ENCODE measurements at places on chromosomes 6 and 20. TPM values are rescaled to one million over a fixed set of nuclear protein-coding genes. Genes with fewer than 3 reads are reported as not detected.

Gene NRN1
- total RNA-seq = 0.95 TPM

Gene PRDM13
- total RNA-seq = 1.0 TPM

Gene RNF39
- not detected for total RNA-seq

Gene CRIP3
- 0.11 TPM for total RNA-seq

Gene LY86
- total RNA-seq = not detected

Gene ENPP5
- not detected for total RNA-seq

Gene CD24
- total RNA-seq = 374 TPM

Gene SLPI
- total RNA-seq = 11.9 TPM

Gene CST3
- 376 TPM for total RNA-seq

Gene PGC
- total RNA-seq = 0.14 TPM

Gene KCNQ5
- total RNA-seq = 1.4 TPM

Gene SLC35F1
- total RNA-seq = 0.02 TPM

Gene SEL1L2
- total RNA-seq = not detected

Gene PDYN
- total RNA-seq = not detected

Gene GLP1R
- total RNA-seq = not detected

Gene DNMT3B
- 4.0 TPM for total RNA-seq

Gene DOK5
- not detected for total RNA-seq

Gene NOX3
- not detected for total RNA-seq

Gene DAAM2
- total RNA-seq = 0.13 TPM

Gene RIMS1
- not detected for total RNA-seq

Gene MAN1A1
- 0.03 TPM for total RNA-seq

Gene DHX35
- total RNA-seq = 7.1 TPM

Gene GFOD1
- total RNA-seq = 1.4 TPM

Gene SLC22A2
- total RNA-seq = 0.06 TPM

Gene FRMD1
- 0.05 TPM for total RNA-seq

Gene SLC2A10
- not detected for total RNA-seq

Gene COL11A2
- 0.51 TPM for total RNA-seq

Gene ANKEF1
- 5.3 TPM for total RNA-seq

Gene NMBR
- total RNA-seq = not detected

Gene RSPO3
- 81.4 TPM for total RNA-seq

Gene TRIM10
- not detected for total RNA-seq

Gene BMP2
- 0.33 TPM for total RNA-seq

Gene ACSS1
- total RNA-seq = 17.6 TPM

Gene PTCHD4
- total RNA-seq = 0.04 TPM

Gene MAK
- total RNA-seq = 0.11 TPM

Gene CMTR1
- total RNA-seq = 17.7 TPM

Gene IMPG1
- total RNA-seq = not detected

Gene ROMO1
- total RNA-seq = 315 TPM

Gene SOX18
- total RNA-seq = 1.9 TPM

Gene LINC00237
- not detected for total RNA-seq

Gene XKR7
- total RNA-seq = not detected

Gene DEFB132
- not detected for total RNA-seq

Gene TNFRSF6B
- 0.78 TPM for total RNA-seq

Gene NKX2-2
- total RNA-seq = not detected

Gene PBOV1
- total RNA-seq = not detected

Gene JARID2
- 9.7 TPM for total RNA-seq

Gene OVOL2
- total RNA-seq = 0.35 TPM

Gene ARMC2
- total RNA-seq = 2.0 TPM

Gene SUMO4
- total RNA-seq = not detected
